ENCODE measurements at places on chromosomes 12 and 14. TPM values are rescaled to one million over a fixed set of nuclear protein-coding genes. Genes with fewer than 3 reads are reported as not detected.

Gene BICDL1
- 5.8 TPM for total RNA-seq

DNA sequence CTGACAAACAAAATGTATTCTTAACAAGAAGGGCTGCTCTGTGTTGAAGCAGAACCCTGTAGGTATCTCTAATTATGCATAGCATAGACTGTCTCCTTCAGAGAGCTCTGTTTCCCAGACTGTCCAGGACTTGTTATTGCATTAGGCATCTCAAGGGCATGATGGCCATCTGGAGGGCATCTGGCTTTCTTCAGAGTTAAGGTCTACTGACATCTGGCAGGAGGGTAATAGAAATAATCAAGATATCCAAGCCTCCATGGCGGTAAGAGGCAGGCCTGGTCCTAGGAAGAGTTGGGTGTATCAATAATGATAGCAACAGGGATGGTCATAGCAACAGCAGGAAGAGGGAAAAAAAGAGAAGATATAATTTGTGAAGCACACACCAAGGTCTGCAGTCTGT is 161.2 kb downstream of the TTC8 start:
- DNase-seq = no peak

Gene GPR132
- total RNA-seq = 0.04 TPM

DNA sequence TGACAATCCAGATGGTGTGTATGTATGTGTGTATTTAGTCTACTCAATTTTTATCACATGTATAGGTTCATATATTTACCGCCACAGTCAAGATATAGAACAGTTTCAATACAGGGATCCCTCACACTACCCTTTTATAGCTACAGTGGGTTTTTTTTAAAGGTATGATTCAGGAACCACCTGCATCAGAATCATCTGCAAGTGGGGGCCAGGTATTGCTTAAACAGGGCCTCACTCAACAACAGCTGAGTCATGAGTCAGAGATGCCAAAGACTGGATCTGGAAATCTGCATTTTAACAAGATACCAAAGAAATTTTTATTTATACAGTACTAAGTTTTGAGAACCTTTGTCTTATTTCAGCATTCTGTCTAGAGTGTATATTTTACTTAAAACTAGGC is 117.6 kb downstream of the SLC35F4 start:
- DNase-seq = peak; percentile 78

Gene OR8S1
- total RNA-seq = not detected

DNA sequence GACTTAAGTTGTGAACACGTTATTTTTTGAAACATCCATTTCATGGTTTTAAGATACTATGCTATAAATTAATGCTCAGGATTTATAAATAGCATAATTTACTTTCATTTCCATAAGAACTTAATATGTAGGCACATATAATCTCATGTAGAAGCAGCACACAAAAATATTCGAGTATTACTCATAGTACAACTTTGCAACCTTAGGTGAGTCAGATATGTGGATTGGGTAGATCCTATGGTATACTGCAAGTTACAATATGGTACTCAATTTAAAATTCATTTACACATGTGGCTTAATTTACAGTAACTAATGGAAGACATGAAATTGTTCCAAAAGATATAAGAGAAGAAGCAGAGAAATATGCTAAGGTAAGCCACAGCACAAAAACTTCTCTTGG is 26.0 kb downstream of the PSMA3 start:
- peak; percentile 56 for DNase-seq

GRCh38 chr14:52729585-52729924 is 411 bp upstream of the STYX start:
- no peak for DNase-seq

Gene DHRS2
- 40.9 TPM for total RNA-seq

DNA sequence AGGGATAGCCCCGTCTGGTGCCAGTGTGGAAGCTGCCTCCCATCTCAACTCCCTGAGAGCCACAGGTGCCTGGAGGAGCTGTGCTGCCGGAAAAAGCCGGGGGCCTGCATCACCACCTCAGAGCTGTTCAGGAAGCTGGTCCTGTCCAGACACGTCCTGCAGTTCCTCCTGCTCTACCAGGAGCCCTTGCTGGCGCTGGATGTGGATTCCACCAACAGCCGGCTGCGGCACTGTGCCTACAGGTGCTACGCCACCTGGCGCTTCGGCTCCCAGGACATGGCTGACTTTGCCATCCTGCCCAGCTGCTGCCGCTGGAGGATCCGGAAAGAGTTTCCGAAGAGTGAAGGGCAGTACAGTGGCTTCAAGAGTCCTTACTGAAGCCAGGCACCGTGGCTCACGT is 25.5 kb upstream of the P2RX4 start:
- no peak for DNase-seq

Gene C12orf75
- total RNA-seq = 160 TPM

- peak; percentile 94 for DNase-seq
Observed at GRCh38 chr14:74302634-74303569, at the start of gene ABCD4. ABCD4 (minus strand) TSS chr14:74302934; CDS start chr14:74302912, 22 bp downstream.

DNA sequence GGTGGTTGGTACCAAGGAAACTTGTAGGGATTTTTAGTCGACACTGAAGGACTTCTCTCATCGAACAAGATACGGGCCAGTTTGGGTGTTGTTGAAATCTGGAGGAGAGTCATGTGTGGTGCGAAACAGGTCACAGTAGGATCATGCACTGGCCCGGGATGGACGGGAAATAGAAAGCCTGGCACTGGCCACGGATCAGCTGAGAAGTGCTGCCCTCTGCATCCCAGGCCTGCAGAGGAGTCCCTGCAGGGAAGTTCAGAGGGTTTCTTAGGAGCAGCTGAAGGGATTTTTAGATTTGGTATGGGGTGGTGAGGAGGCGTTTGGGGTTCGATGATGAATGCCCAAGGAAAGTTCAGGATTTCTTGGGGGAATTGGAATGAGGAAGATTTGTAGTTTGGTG is 63.1 kb downstream of the TSPAN9 start:
- no peak for DNase-seq

DNA sequence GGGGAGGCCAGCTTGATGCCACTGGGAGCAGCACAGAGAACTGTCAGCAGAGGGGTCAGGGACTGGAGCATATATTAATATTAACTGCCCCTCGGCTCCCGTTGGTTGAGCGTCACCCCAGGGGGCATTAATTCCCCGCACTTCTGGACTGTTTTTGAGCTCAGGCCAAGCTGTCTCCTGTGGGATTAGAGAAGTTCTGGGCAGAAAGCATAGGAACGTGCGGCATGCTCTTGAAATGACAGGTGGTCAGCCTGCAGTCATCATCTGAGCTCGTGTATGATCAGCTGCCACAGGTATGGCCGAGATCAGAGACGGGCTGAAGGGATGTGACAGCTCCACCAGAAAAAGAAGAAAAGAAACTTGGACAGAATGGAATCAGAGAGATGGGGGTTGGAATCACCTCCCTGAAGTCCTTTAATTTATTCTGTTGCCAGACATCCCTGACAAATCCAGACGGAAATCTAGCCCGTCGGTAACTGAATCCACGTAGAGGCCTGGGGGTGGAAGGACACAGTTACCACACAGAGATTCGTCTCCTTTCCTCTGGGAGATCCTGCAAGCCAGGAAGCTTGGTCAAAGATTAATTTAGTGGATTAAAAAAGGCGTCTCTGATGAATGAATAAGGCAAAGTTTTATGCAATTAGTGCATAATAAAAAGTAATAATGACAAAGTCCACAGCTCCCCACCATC is 23.6 kb downstream of the NR1H4 start:
- no peak for DNase-seq

GRCh38 chr12:19021646-19022045 is 107.9 kb upstream of the PLEKHA5 start:
- peak; percentile 65 for DNase-seq

Data from PC-3 (cell line).